ENCODE measurements at places on chromosomes 1 and 21.

- no peak for DNase-seq
Measured at GRCh38 chr1:173347282-173347818, 129.8 kb upstream of the PRDX6 start.

DNA sequence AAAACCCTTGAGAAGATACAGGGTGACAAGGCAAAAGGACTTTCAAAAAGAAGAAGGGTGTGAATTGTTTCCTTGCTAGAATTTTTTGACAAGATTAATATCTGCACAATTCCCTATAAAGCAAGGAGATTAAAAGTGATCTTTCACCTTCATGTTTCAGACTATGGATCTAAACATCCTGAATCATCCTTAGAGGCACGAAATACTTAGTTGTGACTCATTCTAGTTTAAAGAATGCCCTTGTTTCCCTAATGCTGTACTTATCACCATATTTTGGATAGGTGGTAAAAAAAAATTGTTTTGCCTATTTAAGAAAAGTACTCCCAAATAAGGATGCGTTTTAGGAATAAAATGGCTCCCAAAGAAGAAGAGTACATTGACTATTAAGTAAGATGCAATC is 415.1 kb downstream of the LRRIQ3 start:
- no peak for DNase-seq

DNA sequence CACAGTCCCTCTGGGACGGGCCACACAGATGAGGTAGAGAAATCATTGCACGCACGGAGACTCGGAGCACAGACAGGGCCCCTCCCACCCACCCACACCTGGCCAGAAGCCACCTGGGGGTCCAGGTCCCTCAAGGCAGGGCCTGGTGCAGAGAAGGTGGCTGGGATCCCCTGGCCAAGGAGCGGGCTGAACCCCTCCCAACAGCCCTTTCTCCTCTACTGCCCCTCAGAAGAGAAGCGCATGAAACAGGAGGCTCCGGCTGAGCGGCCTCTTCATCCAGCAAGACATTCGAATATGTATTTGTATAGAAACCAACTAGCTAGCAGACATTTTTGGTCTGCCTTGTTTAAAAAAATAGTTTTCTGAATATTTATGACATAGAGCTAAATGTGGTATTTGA is 29.0 kb downstream of the WNT9A start:
- DNase-seq: no peak

DNA sequence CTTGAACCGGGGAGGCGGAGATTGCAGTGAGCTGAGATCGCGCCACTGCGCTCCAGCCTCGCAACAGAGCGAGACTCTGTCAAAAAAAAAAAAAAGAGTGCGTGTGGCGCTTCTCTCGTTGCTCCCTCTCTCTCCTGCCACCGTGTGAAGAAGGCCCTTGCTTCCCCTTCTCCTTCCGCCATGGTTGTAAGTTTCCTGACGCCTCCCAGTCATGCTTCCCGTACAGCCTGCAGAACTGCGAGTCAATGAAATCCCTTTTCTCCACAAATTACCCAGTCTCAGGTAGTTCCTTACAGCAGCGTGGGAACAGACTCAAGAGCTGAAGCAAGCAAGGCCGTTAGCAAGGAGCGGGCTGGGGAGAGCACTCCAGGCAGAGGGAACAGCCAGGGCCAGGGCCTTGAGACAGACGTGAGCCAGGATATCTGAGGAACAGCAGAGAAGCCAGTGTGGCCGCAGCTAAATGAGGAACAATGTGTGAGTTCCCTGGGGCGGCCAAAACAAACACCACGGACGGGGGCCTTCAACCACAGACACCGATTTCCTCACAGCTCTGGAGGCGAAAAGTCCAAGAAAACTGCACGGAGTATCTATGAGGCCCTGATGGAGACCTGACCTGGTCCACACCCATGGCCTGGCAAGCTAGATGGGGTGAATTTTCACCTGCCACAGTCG is 54.2 kb upstream of the ETS2 start:
- no peak for DNase-seq

- no peak for DNase-seq
Measured at GRCh38 chr1:167679714-167680113, 42.1 kb upstream of the MPZL1 start.

DNA sequence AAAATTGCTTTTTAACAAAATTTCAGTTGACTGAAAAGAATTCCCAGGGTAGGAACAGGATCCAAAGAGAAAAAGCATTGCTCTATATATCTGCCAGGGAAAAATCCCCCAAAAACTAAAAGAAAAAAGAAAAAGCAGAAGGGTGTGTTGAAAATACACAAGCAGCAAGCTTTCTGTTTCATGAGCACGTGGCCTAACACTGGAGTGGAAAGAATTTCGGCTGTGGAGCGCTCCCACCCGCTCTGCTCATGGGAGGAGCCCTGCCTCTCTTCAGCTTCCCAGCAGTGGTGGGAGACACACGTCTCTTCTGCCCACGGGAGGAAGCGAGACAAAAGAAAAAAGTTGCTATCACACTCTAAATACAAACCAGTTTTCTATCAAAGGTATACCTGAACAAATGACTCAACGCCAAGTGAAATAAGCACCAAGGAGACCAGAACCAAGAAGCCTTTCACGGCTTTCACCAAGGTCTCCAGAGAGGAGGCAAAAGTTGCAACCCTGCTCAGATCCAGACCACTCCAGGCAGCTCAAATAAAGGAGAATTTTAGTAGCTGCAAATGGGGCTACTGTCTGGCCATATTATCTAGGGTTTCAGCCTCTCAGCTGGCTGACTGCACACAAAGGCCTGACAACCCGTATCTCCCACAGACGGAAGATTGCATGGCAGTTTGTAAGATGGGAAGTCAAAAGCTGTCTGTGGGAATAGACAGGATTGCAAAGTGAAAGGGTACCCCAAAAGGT is 29.5 kb upstream of the ZNF496 start:
- no peak for DNase-seq

DNA sequence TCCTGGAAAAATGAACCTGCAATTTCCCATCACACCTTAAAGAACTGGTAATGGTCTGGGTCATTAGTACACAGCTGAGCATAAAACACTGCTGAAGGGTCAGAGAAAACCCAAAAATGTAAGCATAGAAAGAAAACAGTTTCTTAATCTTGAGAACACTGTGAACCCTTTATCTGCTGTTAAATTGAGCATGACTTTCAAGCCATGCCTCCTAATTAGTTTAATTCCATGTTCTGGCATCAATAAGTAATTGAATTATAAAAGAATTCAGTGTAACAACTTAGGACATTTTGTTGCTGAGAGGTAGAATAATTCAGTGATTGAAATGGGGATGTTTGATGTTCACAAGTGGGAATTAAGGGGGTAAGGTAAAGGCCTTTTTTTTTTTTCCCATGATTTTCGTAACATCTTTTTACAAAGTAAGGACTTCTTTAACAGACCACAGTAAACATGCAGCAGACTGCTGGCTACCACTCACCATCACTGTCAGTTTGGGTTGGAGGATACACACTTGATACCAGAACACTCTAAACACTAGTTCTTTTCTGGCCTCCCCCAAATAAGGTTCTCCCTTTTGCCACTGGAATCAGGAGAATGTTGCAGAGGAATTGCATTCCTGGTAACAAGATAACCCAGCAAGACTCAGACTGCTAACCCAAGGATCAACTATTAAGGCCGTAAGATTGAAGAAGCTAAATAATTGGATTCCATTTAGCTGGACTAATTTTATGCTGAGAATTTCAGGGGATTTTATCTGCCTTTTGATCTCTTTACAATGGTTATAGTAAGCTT is 3.0 kb downstream of the RWDD3 start:
- DNase-seq: no peak

- DNase-seq: no peak
Measured at GRCh38 chr1:226678701-226679100, 60.4 kb downstream of the ITPKB start.

GRCh38 chr1:150141452-150141851 is 8.3 kb upstream of the PLEKHO1 start:
- DNase-seq: peak; percentile 64

DNA sequence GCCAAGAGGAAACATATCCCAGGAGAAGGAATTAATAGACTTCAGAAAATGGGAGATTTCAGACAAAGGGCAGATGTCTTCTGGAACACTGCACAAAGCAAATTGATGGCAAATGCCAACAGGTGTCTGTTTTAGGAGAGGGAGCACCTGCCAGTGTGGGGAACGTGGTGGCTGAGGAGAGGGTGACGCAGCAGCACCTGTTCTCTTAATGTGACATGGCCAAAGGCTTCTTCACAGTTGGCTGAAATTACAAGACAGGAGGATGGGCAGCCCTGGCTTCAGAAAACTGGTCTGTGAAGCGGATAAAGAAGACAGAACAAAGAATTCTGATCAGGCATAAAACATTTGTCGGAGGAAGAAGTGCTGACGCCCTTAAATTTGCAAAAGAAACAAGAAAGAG is 178.7 kb upstream of the RUNX1 start:
- no peak for DNase-seq

- no peak for DNase-seq
Measured at GRCh38 chr1:208218237-208219097, 25.7 kb downstream of the PLXNA2 start.

DNA sequence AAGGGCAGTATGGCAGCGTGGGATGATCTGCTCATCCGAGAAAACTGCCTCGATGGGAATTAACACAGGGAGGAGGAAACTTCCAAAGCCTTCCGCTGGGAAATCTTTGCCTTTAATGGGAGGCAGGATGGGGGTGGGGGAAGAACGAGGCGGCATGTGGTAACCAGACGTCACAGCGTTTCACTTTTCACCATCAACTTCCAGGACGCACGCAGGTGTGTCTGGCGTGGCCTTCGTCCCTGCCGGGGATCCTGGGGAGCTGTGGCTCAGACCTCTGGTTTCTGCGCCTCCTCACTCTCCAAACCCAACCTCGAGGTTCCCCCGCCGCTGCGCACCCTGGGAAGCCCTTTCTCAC is 282 bp downstream of the RSPH1 start:
- no peak for DNase-seq

GRCh38 chr1:156838972-156839371 is 19.9 kb downstream of the INSRR start:
- DNase-seq: peak; percentile 29

DNA sequence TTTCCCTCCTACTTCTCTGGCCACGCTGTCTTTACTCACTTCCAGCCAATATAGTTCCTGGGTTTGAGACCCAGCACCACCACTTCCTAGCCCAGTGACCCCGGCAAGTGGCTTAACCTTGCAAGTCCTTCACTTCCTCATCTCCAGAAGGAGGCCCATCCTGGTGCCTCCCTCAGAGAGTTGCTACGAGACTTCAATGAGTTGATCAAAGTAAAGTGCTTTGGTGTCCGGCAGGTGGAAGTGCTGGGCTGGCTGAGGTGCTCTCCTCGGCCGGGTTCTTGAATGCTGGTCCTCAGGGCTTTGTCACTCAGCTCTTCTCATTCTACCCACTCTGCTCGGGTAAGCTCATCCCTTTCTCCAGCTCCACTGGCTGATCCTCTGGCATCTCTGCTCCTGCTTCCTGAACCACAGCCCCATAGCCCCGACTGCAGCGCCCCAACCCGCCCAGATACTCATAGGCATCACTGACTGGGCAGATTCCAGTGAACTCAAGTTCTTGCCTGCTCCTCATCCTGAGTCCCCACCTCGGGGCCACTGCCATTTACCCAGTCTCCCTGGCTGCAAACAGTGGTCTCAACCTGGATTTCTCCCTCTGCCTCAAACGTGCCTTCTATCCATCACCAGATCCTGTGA is 75.8 kb upstream of the WNT4 start:
- no peak for DNase-seq

- no peak for DNase-seq
Measured at GRCh38 chr1:82162486-82163420, 362.0 kb downstream of the ADGRL2 start.

GRCh38 chr1:151803915-151804314 is 1.3 kb downstream of the LINGO4 start:
- no peak for DNase-seq

GRCh38 chr1:40712405-40712944 is 21.0 kb downstream of the NFYC start:
- no peak for DNase-seq

DNA sequence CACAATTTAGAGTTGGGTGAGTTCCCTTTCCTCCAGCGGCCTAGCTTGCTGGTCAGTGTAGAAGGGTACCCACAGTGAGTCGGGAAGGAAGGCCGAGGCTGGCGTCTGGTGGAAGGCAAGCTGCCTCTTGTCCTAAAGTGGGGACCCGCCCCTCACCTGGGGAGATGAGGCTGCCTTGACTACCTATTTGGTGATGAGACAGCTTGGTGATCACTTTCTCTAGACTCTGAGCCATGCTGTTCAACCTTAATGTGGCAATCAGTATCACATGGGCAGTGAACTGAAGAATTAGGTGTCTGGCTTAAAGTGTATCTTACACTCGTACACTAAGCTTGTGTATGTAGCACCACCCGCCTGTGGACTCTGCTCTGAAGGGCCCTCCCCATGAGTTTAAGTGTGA is 100.7 kb downstream of the COLGALT2 start:
- DNase-seq: no peak

DNA sequence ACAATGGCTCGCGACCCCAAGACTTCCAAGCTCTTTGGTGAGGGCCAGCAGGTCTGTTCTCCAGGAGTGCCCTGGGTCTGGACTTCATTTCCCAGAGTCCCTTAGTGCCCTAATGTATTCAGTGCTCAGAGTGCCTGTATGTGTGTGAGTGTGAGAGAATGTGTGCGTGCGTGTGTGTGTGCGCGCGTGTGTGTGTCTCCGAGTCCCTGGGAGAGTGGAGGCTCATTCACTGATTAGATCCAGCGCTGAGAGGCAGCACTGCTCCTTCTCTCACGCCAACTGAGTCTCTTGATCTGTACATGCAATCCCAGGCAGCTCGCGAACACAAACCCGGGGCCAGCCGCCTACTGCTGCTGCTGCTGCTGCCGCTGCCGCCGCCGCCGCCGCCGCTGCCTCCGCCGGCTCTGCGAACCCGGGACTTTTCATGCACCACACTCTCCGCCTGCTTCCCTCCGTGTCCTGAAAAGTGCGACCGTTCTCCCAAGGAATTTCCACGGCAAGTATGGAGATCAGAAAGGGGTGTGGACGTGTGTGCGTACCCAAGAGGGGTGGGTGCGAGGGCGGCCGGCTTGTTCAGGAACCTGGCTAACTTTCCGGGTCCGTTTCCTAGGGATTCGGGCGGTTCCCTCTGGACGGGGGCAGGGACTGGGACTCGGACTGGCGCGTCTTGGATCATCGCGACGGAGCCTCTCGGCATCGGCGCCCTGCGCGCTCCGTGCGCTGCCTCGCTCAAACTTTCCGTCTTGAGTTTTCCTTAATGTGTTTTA is at the start of gene RNF220:
Gene RNF220 (plus strand): TSS at position 225 of the 767 bp plus-strand sequence.
- peak; percentile 81 for DNase-seq

- DNase-seq: no peak
Measured at GRCh38 chr21:45496968-45497845, 45.0 kb downstream of the SLC19A1 start.

- peak; percentile 55 for DNase-seq
Measured at GRCh38 chr1:152013664-152014237, 20.1 kb upstream of the S100A10 start.

DNA sequence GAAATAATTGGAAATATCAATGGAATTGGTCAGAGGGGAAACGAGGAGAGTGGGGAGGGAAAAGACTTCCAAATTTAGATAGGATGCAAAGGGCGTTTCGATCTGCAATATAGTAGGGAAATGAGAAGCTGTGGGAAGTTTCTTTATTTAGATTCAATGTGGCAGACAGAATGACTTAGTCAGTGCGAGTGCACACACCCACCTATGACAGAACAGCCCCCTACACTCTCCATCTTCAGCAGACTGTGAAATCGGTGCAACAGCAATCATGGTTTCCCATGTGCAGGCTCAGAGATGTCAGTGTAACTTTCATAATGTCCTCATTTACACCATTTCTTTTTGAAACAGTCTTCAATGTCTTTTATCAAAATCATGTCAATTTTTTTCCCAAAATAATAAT is 46.0 kb downstream of the DIP2A start:
- DNase-seq: no peak

Measured in dermis microvascular lymphatic vessel endothelial cell (primary cell).